ENCODE measurements at places on chromosomes 12 and 14.

GRCh38 chr12:10025236-10025635 is 5.2 kb upstream of the CLEC9A start:
- DNase-seq, result no peak

DNA sequence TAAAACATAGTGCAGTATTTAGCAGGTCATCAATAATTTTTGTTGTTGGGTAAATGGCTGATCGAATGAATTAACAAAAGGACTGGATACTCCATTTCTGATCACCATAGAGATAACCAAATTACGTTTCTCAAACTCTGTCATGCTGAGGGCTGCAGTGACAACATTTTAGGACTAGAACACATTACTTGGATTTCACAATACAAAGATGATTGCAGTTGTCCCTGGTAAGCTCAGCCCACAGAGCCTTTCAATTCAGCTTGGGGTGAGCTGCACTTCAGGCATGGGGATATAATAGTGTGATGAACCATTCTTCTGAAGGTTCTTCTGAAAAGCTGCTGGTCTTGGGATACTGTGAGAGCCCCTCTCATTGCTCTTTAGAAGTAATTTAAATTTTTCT is 74.3 kb downstream of the FAR2 start:
- no peak for DNase-seq

GRCh38 chr14:58282925-58283593 is 15.3 kb upstream of the ARID4A start:
- no peak for DNase-seq

DNA sequence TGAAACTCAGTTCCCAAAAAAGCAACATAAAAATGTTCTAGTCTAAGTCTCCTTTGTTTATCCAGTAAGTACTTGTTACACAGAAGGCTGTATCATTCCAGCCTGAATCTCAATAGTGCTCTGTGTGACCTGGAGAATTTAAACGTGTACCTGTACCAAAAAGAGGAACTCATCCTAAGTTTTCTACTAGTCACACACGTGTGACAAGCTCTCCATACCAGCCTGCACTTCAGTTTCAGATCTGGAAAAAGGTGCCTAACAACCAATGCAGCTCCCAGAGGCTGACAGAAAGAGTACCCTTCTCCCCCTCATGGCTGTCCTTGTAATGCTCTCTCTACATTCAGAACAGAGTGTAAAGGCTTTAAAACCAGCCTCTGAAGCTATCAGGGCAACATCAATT is 27.4 kb downstream of the PPM1H start:
- DNase-seq, result no peak

DNA sequence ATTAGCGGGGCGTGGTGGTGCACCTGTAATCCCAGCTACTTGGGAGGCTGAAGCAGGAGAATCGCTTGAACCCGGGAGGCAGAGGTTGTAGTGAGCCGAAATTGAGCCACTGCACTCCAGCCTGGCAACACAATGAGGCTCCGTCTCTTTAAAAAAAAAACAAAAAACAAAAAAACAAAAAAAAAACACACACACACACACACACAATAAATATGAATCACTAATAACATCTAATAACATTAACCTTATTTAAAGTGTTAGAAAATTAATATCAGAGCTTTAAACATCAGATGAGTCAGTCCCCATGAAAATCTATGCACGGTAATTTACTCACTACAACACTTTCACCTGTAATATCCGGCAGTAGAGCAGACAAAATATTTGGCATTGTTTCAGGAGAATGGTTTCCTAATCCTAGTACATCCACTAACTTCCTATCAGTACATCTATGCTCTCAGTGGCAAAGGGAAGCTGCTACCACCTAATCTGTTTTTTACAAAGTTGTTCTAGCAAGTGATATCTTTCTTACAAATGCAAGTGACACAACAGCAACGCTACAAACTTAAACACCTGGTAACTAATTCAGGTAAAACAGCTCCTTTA is 36.2 kb downstream of the MED13L start:
- DNase-seq, result no peak

DNA sequence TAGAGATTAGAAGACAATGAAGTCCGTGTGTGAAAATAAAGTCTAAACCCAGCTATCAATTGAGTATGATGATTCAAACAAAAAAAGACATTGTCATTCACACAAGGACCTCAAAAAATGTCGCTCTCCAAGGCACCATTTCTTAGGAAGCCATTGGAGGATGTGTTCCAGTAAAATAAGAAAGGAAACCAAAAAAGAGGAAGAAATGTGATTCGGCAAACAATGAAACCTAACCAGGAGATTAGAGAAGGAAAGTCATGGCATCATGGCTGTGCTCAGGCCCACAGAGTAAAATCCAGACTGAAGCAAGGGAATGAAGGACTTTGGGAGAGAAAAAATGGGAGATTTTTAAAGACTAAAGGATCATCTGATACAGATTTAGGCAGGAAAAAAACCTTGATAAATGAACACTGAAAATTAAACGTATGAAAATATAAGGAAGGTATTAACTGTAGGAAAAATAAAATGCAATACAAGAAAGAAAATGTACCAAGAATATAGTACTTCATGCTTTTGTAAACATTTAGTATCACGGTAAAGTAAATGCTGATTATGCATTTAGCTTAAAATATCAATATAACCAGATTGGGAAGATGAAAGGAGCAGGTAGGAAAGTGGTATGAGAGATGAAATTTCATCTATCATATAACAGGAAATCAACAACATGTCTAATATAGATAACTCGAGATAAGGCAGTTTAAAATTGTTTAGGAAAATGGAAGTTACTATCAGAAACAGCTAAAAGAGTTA is 38.2 kb upstream of the MTHFD1 start:
- DNase-seq, result no peak

DNA sequence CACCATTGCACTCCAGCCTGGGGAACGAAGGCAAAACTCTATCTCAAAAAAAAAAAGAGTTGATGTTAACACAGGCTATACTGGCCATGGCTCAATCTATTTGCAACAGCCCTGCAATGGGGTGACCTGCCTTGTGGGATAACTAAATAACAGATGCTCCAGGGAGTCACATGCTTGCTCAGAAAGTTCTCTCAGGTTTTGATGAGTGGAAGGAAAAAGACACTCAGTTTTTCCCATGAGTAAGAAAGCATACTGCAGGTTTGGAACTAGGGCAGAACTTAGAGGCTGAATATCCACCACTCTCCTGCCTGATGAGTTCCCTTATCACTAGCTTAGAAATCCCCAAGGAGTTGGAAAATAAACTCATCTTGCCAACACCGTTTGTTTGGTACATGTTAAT is 16.9 kb downstream of the WSB2 start:
- DNase-seq, result no peak

- no peak for DNase-seq
Measured at GRCh38 chr14:20515846-20516245, 10.5 kb downstream of the RNASE10 start.

DNA sequence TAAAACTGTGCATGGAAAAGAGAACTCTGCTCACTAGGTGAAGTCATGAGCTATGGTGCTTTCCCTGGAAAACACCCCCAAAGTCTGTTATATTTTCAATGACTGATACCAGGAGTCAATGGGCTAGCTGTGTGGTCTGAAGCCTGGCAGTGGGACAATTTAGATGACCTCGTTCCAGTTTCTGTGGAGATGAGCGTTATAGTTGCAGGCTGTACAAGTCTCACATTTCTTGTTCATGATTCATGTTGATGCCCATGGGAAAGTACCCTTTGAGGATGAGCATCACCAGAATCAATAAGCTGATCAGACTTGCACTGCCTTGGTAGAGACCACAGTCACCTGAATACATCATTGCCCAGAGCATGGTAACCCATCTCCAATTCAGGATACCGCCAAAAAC is 70.7 kb downstream of the NOVA1 start:
- no peak for DNase-seq

DNA sequence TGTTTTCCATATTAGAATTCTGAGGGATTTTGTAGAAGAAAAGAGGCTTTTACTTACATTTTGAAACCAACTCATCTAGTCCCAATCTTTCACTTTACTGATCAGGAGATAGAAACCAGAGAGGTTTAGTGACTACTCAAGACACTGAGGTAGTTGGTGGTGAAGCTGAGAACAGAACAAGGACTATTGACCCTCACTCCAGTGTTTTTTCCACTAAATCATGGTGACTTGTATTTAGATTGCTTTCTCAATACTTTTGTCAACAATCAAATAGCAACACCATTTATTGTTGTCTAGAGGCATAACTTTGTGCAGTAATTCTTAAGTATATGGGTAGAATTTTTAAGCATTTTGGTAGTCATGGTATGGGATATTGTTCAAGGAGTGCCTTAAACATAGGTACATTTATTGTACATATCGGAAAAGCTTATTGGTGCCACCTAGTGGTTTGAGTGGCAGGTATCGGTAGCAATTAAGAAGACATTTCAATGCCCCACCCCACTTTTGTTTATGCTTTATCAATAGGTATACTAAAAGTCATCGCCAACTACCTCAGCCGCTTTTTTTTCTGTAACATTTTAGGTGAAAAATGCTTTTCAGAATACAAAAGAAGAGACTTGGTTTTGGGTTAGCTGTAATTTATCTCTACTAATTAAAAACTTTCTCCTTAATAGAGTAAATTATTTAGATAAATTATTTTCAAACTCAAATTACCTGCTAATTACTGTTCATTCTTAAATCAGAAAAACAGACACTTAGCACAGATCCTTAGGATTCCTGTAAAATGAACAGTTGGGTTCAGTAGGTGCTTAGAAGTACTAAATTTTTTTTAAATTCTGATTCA is 47.3 kb upstream of the PAWR start:
- peak; percentile 61 for DNase-seq

- peak; percentile 15 for DNase-seq
Measured at GRCh38 chr12:47034661-47035060, 44.8 kb upstream of the PCED1B start.

- no peak for DNase-seq
Measured at GRCh38 chr14:92507174-92507768, 6.3 kb upstream of the RIN3 start.

GRCh38 chr14:22341049-22341448 is 248.0 kb downstream of the DAD1 start:
- no peak for DNase-seq

DNA sequence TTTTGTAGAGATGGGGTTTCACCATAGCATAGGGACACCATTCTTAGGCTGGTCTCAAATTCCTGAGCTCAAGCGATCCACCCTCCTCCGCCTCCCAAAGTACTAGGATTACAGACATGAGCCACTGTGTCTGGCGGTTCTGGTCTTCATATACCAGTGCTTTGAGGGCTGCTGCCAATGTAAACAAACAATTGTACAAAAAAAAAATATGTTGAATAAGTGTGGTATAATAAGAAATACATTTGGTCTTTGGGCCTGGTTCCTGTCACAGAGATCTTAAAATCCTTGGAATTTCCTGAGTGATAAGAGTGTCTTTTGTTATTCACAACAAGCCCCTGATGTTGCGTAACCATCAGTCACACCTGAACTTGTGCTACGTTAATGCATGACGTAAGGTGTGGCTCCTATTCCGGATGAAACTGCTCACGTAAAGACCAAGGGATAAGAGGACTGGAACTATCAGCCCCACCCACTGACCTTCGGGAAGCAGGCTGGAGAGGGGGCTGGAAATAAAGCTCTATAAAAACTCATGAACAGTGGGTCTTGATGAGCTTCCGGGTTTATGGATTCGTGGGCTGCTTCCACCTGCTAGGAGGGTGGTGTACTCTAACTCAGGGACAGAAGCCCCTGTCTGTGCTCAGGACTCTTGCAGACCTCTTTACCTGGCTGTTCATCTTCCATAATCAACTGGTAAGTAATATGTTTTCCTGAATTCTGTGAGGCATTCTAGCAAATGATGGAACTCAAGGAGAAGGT is 16.5 kb upstream of the RIMKLB start:
- peak; percentile 55 for DNase-seq

DNA sequence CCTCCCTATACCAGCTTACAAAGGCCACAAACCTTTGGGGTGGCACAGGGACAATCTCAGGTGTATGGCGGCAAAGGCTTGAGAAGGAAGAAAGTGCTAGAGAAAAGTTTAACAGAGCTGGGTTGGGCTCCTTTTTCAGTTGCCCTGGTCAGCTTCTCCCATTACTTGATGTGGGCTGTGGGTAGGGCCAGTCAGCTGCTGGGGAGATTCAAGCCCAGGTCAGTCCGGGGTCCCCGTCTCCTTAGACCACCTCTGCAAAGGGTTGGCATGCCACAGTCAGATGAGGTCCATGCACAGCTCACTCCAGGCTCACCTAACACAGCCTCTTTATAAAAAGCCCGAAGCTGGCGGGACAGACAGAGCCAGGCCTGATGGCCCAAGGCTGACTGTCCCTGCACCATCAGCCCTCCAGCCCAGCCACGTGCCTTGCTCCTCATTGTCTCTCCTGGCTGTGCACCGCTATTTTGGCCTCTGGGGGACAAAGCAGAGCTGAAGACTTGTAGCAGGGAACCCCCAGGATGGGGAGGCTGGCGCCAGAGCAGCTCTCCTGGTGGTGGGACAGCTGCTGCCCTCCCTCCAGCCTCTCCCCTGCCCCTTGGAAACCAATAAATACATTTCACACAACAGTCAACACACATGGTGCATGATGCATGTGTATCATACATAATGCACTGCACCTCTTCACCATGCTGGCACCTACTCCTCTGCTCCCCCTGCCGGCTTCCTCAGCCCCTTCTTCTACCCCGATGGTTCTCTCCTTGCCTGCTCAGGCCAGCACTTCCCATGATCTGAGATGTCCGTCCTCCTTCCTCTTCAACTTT is 61.7 kb upstream of the DDX11 start:
- no peak for DNase-seq

DNA sequence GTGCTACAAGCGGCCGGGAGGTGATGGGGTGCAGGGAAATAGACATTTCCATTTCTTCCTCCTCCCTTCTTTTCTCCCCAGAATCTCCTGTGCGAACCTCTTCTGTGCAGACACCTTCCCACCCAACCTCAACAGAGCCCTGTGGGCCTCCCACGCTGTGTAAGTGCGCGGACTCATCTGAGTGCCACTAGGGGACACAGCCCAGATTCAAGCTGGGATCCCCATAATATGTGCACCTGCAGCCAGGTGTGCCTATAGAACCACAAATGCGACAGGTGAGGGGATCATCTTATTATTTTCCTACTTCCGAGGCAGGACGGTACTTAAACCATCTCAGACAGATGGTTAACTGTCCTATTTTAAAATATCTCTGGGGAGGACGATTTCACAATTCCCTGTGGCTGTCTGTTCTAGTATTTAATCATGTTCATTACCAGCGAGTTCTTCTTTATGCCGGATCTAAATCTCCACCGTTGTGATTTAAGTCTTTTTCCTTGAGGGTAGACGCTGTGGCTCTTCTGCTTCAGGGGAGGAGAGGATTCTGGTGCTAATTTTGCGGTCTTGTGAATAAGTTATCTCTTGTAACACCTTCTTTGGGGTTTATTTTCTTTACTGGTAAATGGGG is 17.2 kb upstream of the CACNA1C start:
- no peak for DNase-seq

DNA sequence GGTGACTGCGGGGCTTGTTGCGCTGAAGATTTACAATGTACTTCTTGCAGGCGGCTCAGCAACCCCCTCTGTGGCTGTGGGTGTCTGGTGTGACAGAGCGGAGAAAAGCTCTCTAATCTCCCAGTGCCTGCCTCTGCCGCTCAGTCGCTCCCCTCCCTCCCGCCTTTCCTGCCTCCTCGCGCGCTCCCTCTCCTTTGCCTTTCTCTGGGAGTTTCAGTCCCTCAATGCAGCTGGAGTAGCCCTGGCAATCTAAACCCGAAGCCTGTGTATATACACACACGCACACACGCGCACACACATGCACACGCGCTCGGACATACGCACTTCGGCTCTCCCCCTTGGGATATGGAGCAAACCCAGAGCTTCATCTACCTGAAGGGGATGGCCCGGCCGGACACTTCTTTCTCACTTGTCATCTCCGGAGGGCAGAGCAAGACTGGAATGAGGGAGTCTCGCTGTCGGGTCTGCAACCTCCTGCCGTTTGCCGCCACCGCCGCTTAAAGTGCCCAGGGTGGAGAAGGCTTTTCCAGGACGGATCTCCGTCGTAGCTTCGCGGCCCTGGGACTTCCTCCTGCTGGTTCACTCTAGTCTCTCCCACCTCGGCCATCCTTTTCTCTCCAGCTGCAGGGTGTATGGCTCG is 599 bp upstream of the TRHDE start:
- peak; percentile 34 for DNase-seq
